ENCODE measurements at places on chromosomes 2 and 18.

GRCh38 chr2:210310550-210310949, 4.4 kb downstream of the MYL1 start:
- no peak for DNase-seq

DNA sequence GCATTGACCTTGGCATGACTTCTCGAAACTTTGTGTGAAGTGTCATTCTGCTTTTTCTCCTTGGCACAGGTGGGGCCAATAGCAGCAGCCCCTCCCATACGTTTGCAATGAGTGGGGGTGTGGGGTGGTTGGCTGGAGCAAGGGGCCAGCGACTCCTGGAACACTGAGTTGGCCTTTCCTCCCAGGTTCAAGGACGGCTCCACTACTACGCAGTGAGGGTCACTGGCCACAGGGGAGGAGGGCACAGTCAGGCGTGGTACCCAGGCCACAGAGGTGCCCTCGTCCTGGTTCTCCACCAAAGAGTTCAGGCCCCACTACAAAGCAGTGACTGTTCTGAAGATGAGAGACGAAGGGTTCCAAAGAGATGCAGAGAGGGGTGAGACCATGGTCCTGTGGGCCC, 70.6 kb upstream of the OTOS start:
- no peak for DNase-seq

DNA sequence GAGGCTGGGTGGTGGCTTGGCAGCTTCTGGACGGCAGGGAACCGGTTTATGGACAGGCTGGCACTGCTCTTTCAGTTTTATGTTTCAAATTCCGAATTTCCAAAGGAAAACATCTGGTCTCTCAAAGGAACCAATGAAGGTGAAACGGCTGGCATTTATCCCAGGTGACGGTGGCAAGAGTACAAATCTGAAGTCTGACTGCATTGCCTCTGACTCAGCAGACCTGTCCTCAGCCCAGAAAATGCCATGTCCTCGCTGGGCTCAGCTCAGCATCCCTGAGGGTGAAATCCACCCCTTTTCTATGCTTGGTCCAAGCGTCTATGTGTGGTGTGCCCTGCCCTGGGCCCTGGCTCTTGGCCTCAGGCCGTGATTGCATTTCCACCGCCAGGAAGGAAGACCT, 38.1 kb downstream of the NAPG start:
- no peak for DNase-seq

DNA sequence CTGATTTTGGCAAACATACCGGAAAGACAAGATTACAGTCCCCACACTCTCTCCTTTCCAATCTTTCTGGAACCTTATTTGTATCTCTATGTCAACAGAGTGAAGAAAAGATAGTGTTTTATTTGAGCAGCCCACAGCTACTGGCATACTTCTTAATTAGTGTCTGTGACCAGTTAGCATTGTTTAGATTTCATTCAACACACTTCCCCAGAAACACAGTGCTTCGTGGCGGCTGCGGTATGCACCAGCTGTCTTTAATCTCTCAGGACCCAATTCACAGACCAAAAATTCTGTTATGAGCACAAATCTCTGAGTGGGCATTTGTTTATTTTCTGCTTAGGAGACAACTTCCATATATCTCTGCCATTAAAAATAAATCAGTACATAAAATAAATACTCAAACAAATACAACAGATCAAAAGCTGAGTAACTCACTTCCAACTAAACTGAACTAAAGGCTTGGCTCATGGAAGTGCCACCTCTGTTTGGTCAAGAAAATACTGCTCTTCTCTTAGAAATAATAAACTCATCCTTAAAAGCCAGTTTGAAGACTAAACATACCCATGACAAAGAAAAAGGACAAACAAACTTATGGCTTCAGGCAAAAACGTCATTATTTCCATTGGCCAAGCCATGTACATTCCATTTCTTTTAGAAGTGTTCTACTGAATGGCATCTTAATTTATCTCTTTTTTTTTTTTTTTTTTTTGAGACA, 392.4 kb downstream of the TXNL1 start:
- no peak for DNase-seq

DNA sequence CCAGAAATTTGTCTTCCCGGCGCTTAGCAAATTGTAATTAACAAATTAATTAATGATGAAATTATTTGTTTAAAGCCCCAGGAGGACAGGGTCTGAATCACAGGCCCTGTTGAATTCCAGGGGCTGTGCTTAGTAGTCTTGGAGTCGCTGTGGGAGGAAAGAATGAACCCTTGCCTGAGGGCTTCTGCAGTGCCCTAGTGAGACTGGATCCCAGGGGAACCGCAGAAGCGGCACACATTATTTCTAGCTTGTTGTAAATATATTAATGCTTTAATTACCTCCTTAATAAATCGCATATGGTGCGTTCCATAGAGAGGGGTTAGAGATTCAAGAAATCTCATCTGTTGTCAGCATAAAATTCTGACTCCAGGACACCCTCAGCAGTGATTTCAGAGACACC, 235.4 kb downstream of the CELF4 start:
- DNase-seq: no peak

- DNase-seq: no peak
Observed at GRCh38 chr2:8606226-8606625, 75.6 kb upstream of the ID2 start.

- peak; percentile 43 for DNase-seq
Observed at GRCh38 chr2:175575346-175576258, 394.1 kb upstream of the ATP5MC3 start.

Measured in activated CD8-positive, alpha-beta T cell treated with anti-CD3 and anti-CD28 coated beads, Interleukin-2, amount 10 ng/mL, durations not matched to agents 7 days and 5 days (primary cell).